ENCODE measurements at places on chromosomes 12 and 14.

- no peak for DNase-seq
Observed at GRCh38 chr12:6393109-6393508, 9.1 kb downstream of the LTBR start.

- no peak for DNase-seq
Observed at GRCh38 chr14:84323450-84323849, 1206.5 kb upstream of the FLRT2 start.

DNA sequence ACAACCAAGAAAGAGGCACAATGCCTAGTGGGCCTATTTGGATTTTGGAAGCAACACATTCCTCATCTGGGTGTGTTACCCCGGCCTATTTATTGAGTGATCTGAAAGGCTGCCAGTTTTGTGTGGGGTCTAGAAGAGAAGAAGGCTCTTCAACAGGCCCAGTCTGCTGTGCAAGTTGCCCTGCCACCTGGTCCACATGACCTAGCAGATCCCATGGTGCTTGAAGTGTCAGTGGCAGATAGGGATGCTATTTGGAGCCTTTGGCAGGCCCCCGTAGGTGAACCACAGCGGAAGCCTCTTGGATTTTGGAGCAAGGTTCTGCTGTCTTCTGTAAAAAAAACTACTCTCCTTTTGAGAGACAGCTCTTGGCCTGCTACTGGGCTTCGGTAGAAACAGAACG, 820.1 kb downstream of the TMTC2 start:
- DNase-seq: no peak

GRCh38 chr12:69932154-69932553, 107.1 kb downstream of the MYRFL start:
- no peak for DNase-seq

DNA sequence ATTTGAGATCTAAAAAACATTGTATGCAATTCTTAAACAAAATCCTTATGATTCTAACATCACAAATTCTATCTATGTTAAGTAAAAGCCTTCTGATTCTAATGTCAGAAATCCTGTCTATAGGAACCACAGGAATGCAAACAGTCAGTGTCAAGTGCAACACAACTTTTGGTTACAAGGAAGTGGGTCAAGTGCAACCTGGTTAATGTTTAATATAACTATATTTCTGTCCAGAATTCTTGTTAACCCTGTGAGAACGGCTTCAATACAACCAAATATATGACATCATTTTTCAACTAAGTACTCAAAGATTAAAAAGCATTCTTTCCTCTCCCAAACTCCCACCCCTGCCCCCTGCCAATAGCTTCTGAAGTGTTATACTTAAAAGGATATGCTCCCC, 107.9 kb upstream of the PLEKHA5 start:
- no peak for DNase-seq

- DNase-seq: no peak
Observed at GRCh38 chr12:117792471-117792870, 176.3 kb downstream of the KSR2 start.

DNA sequence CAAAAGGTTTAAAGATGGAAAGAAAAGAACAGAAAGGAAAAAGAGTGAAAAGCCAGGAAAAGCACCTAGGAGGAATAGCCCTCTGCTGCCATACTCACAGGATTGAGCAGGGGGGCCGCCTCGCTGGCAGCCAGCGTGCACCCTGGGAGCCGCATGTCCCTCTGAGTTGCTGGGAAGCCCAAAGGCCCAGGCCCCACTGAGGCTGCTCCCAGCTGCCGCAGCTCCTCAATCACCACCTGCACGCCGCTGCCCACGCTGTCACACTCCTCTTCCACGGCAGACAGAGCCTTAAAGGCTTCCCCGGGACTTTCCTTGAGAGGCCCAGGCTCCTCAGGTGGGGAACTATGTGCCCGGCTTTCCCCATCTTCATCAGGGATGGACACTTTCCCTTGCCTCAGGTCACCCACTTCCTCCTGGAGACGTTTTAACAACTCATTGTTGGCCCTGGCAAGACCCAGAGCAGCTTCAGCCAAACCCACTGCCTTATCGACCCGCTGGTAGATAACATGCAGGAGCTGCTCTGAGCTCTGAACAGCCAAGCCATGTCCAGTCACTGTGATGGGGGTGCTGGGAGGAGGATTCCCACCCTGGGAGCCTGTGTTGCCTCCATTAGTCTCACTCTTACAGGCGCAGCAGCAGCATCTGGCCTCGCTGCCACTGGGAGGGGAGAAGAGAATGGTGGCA, 11.5 kb downstream of the C14orf93 start:
- no peak for DNase-seq

DNA sequence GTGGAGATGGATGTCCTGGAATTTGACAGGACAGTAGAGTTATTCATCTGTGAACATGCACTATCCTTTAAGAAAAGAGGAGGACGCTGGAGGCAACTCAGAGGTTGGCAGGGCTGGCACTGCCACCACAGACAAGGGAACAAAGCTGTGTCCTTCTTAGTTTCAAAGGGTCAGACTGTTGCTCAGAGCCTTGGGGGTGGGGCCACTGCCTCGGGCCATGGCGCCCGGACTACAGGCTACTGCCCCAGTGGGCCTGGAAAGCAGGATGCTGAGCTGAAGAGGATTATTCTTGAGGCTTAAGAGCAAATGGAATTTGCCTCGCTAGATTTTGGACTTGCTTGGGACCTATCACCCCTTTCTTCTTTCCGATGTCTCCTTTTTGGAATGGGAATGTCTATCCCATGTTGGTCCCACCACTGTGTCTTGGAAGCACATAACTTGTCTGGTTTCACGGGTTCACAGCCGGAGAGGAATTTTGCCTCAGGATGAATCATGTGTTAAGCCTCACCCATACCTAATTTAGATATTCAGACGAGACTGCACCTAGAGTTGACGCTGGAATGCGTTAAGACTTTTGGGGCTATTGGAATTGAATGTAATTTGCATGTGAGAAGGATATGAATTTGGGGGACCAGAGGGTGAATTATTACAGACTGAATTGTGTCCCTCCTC, 114.8 kb upstream of the RFLNA start:
- no peak for DNase-seq

GRCh38 chr12:3190101-3190500, 112.9 kb downstream of the TSPAN9 start:
- DNase-seq: no peak

GRCh38 chr14:101834800-101835547, 73.5 kb downstream of the PPP2R5C start:
- no peak for DNase-seq

DNA sequence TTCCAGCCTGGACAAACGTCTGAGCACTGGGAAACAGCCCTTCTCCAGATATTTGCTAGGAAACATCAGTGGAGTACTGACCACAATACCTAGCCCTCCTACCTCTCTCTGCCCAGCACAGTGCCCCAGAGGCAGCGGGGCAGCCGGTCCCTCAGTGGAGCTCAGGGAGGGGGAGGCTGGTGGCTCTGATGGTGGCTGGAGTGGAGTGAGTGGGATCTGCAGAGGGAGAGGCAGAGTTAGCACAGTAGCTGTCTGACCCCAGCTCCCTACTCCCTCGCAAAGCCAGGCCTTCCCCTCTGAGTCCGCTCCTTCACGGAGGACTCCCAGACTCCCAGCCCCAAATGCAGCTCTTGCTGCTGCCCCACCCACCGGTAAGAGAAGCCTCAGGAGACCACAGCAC, 30.0 kb downstream of the NCKAP5L start:
- DNase-seq: no peak

DNA sequence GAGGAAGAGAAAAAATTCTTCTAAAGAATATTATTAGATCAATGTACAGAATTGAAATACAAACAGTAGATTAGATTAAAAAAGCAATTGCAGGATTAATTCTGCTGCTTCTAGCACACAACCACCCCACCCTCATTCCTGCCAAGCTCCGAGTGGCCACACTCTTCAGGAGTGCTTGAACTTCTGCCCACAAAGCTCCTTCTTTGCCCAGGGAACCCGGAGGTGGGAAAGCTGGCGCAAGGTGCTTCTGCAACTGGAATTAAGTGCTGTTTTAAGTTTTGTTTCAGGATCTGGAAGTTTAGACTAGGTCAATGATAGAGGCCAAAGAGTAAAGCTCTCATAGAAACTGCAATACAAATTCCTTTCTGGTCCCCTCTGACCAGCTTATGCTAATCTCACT, 94.1 kb upstream of the BMP4 start:
- DNase-seq: no peak

DNA sequence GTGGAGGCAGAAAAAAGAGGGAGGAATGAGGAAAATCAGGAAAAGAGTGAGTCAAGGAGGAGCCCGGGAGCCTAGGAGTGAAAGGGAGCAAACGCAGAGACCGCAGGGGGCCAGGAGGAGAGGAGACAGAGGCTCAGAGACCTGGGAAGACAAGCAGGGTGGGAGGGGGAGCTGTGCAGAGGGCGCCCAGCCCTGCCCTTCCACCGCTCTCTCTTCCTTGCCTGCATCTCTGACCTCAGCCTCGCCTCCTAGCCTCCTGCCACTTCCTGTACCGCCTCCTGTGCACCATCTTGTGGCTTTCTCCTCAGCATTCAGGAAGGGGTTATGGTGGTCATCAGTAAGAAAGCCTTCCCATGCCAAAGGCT, 1.3 kb downstream of the CLSTN3 start:
- no peak for DNase-seq

DNA sequence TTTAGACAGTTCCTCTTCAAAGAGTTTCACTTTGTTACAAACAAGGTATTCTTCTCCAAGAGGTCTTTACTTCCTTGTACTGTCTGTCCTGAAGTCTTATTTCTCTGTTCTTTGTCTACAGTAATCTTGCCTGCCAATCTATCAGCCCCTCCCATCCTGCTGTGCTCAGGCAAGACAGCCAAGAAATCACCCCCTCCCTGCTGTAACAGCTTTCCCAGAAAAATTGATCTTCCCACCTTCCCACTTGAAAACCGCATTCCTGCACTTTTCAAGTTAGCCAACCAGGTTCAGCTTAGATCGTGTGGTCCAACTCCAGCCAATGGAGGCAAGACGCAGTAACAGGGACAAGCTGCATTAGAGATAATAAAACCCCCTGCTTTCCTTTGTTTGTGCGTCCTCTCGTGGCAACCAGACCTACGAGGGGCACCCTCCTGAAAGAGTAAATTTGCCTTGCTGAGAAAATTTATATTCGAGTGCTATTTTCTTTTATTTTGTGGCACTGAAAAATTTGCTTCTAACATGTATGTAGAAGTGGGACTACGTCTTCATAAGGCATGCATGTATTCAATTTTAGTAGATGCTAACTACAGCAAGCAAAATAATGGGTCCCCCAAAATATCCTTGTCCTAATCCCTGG, 46.5 kb upstream of the ESR2 start:
- no peak for DNase-seq

- DNase-seq: no peak
Observed at GRCh38 chr14:79881299-79881698, 330.0 kb downstream of the DIO2 start.

- DNase-seq: no peak
Observed at GRCh38 chr14:34920339-34920738, 45.2 kb upstream of the BAZ1A start.

- DNase-seq: no peak
Observed at GRCh38 chr12:68796399-68796798, 11.6 kb upstream of the MDM2 start.

- no peak for DNase-seq
Observed at GRCh38 chr12:50660425-50660822, 103.5 kb upstream of the ATF1 start.

GRCh38 chr12:39804898-39805297, 185.3 kb upstream of the ABCD2 start:
- no peak for DNase-seq

DNA sequence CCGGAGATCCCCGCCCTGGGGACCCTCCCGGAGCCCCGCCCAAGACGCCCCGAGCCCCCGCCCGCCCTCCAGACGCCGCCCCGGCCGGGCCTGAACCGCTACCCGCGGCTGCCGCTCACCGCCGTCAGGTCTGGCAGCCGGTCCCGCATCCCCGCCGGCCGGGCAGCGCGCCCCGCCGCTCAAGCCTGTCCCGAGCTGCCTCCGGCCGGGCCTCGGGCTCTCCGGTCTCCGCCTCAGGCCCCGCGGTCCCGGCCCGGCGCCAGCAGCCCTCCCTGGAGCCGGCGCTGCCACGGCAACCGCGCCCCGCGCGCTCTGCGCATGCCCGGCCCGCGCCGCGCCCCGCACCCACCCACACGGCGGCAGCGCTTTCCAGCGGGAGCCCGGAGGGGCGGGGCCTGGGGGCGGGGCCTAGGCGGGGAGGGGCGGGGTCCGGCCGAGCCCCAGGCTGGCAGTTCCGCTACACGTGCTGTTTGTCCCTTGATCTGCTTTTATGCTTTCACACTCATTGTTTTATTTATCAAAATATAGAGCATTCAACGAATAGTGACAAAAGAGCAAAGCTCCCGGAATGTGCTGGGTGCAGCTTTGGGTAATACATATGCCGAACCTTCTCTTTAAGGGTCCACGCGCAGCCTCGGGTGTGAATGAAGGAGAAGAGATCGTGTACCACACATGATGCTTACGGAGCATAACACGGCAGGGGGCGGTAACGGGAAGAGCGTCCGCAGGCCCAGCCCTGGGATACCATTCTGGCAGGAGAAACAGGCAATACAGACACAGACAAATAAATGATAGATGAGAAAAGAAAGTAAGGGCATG, at the start of gene STX2:
Gene STX2 (minus strand): TSS at position 300 of the 819 bp plus-strand sequence. CDS start 151 bp downstream, at position 149.
- DNase-seq: peak; percentile 19

- DNase-seq: no peak
Observed at GRCh38 chr12:52033446-52034140, 17.6 kb upstream of the NR4A1 start.

- DNase-seq: no peak
Observed at GRCh38 chr12:20656600-20656999, 38.5 kb upstream of the SLCO1C1 start.

GRCh38 chr12:51341251-51342007, 5.0 kb downstream of the CELA1 start:
- DNase-seq: no peak

DNA sequence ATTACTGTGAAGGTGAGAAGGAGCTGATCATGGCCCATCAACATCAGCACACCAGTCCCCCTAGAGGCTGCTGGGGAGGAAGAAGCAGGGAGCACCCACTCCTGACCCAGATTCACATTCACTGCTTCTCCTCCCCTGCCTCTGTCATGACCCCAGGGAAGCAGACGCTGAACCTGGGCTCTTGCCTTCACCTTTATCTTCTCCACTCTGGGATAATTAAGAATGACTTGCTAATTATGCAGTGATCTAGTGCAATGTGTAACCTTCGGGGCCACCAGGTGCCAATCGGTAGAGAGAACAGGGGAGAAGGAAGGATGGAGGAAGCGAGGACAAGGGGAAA, 44.4 kb upstream of the IQSEC3 start:
- no peak for DNase-seq

- DNase-seq: no peak
Observed at GRCh38 chr14:71931492-71932228, 569 bp upstream of the RGS6 start.

DNA sequence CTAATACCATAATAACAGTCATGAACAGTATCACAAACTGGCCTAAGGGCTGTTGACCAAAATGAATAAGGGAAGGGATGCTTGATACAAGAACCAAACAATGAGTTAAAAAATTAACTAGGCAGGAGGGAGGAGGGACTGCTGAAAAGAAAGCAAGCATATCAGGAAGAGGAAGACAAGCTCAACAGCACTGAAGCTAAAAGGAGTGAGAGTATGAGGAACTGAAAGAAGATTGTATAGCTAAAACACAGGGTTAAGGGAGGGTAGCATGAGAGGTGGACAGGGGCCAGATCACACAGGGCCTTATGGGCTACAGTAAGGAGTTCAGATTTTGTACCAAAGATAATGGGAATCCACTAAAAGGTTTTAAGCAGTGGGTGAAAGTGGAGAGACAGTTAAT, 34.1 kb downstream of the ITGA7 start:
- no peak for DNase-seq
